ENCODE measurements at places on chromosomes 11 and 22. TPM values are rescaled to one million over a fixed set of nuclear protein-coding genes. Genes with fewer than 3 reads are reported as not detected.

DNA sequence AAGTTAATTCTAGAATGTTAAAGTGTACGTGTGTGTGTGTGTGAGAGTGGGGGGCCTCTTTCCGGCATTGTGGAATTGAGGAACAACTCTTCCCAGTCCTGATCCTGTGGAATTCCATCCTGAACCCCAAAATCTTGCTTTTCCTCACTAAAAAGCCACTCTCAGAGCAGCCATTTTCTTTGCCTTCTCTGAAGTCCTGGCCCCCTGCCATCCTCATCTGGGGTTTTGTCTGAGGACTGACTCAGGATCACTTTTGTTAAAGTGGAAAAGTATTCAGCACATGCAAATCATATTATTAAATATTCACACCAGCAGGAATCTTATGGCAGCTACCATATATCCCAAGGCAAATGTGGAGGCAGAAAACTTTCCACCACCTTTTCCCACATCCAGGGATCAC, 3.8 kb downstream of the SCN4B start:
- H3K27ac ChIP-seq, result no peak overlapping the region
- H3K36me3 ChIP-seq, result no peaks in the 10 kb centered on the region
- no peaks in the 10 kb centered on the region for H3K4me1 ChIP-seq
- H3K27me3 ChIP-seq, result peaks cover 59% of the 10 kb centered on the region
- H3K4me3 ChIP-seq, result no peak overlapping the region

DNA sequence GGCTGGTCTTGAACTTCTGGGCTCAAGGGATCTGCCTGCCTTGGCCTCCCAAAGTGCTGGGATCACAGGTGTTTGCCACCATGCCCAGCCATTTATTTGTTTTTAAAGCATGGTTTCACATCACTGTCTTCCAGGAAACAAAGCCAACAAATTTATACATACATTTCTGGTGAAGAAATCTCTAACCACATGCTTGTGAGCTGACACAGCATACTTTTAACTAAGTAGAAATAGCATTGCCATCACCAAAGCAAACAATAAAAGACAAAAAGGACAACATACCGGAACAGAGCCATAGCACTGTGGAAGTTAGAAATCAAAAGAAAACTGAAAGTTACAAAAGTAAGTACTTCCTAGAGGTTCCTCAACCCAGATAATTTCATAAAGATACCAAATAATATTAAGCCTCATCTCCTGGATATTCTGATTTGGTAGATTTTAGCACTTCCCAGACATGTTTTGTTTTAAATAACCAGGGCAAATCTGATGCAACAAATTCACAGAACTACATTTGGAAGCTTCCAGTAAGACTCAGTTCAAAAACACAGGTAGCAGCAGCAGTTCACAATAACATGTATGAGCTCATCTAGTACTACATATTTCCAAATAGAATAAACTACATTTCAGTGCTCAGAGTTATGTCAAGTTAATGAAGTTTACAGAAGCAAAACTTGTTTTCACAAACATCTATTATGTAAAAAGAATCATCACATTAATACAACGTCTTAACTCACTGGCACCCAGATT, 70.6 kb downstream of the RRAS2 start:
- H3K27me3 ChIP-seq, result no peaks in the 10 kb centered on the region
- H3K36me3 ChIP-seq, result peaks cover 13% of the 10 kb centered on the region
- peak overlapping the region; percentile 83 for H3K27ac ChIP-seq
- H3K4me3 ChIP-seq, result peak overlapping the region; percentile 8

DNA sequence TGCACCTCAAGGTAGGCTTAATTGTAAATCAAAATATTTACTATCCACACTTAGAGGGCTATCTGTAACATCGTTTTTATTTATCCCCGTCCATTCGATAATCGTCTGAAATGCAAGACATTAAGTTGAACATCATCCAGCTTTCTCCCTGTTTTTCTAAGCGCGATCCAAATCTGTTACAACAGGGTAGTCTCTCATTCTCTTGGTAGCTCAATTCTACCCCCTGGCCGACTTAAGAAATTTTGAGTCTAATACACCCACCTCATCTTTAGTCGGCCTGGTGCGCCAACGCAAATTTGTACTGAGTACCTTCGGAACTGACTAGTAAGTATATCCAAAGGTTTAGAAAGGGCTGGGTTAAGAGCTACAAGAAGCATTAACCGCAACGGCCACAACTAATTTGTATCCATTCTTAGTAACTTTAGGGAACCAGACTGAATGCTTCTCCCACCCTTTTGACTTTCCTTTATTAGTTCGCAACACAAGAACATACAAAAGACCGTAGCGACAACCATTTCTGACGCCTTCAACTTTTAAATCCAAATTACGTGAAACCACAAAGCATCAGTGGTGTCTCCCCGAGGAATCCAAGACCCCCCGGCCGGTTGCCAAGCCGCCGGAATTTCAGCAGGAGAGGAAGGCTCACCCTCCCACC, 1.0 kb upstream of the ZNF143 start:
- peak; percentile 64 for DNase-seq
- peak overlapping the region; percentile 91 for H3K27ac ChIP-seq
- peak overlapping the region; percentile 81 for H3K4me3 ChIP-seq
- no peaks in the 10 kb centered on the region for H3K4me1 ChIP-seq

DNA sequence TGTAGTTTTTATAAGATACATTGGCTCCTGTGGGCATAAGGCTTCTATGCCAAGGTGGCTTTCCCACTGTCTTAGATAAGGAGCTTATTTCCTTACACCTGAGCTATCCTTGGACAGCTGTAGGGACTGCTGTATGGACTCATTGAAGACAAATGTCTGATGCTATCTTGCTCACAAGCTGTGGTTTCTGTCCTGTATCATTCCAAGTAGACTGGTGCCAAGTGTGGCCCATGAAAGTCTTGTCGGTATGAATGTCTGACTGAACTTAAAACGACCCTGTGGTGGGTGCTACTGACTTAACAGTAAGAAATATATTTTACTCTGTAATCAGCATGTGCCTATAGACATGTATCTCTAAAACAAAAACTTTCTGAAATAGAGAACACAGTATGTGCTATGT, 45.0 kb downstream of the LARGE2 start:
- no peak overlapping the region for H3K27ac ChIP-seq
- DNase-seq, result no peak
- peaks cover 34% of the 10 kb centered on the region for H3K36me3 ChIP-seq
- peaks cover 2% of the 10 kb centered on the region for H3K4me1 ChIP-seq

Gene CSF2RB
- not detected for polyA plus RNA-seq

- no peaks in the 10 kb centered on the region for H3K27me3 ChIP-seq
- H3K27ac ChIP-seq, result no peak overlapping the region
- H3K36me3 ChIP-seq, result peaks cover 80% of the 10 kb centered on the region
- H3K4me1 ChIP-seq, result no peaks in the 10 kb centered on the region
Measured at GRCh38 chr22:42879371-42880021, 22.4 kb upstream of the ARFGAP3 start.

Data from IMR-90 (cell line).